Uterine smooth muscle cell (primary cell): ENCODE measurements at places on chromosomes 4 and X. TPM values are rescaled to one million over a fixed set of nuclear protein-coding genes. Genes with fewer than 3 reads are reported as not detected.

RHOXF2 gene
- total RNA-seq: not detected in 2 replicates

SETD7 gene
- total RNA-seq: 79.7 and 93.1 TPM in 2 replicates

DCAF12L2 gene
- 0.11 and 0.25 TPM in 2 replicates for total RNA-seq

ASB12 gene
- not detected in 2 replicates for total RNA-seq

PRR32 gene
- not detected in 2 replicates for total RNA-seq

RHOH gene
- 0.89 TPM in 1 of 2 replicates, not detected in the other for total RNA-seq

MAGEE1 gene
- 1.1 and 1.6 TPM in 2 replicates for total RNA-seq

FNIP2 gene
- 26.6 and 39.4 TPM in 2 replicates for total RNA-seq

FAM184B gene
- under 0.01 TPM in 1 of 2 replicates, not detected in the other for total RNA-seq
